Stimulated activated CD8-positive, alpha-beta memory T cell treated with anti-CD3 and anti-CD28 coated beads, Interleukin-2, amount 100 ng/mL, for 1 hour (primary cell): ENCODE measurements at places on chromosomes 7 and 10.
A peak's percentile ranks its signal among the peaks of the same experiment; 100 is the strongest.

GRCh38 chr10:128642502-128642901 lies 516.3 kb upstream of the MKI67 start:
- DNase-seq, result no peak

GRCh38 chr7:27164045-27164366 lies 1.3 kb downstream of the HOXA9 start:
- no peak for DNase-seq

GRCh38 chr10:26448706-26449435 lies 10.7 kb downstream of the APBB1IP start:
- peak; percentile 44 for DNase-seq

- DNase-seq, result no peak
Measured at GRCh38 chr10:20630092-20630643, 266.9 kb downstream of the NEBL start.

- no peak for DNase-seq
Measured at GRCh38 chr10:100370714-100371481, 23.9 kb downstream of the SCD start.

DNA sequence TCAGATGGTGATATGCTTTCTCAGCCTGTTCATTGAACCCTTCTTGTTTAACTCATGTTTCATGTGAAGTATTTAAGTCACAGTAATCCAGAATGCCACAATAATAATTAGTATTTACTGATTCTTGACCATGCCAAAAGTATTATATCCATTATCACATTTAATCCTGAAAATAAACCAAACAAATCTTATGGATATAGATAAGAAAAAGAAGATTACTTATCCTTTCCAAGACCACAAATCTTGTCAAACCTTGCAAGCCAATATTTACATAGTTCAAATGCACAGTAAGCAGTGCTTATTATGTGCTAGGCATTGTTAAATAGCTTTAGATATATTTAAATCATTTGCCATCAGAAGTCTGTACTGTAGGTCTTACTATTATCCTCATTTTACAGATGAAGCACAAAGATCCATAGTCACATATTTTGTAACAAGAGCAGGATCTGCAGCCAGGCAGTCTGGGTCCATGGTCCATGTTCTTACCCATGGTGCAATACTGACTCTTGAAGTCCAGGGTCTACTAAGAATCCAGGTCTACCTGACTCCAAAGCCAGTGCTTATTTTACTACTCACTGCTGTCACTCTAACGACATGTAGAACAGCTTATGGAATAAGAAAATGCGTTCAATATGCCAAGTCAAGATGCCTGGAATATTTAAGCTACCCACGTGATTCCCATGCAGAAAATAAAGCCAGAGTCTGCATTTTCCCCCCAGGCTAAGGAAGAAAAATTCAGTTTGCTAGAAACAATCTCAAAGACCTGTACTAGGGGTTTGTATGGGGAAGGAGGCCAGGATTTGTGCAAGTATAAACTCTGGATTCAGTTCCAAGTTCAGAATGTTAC lies 984.8 kb upstream of the LRRTM3 start:
- no peak for DNase-seq

DNA sequence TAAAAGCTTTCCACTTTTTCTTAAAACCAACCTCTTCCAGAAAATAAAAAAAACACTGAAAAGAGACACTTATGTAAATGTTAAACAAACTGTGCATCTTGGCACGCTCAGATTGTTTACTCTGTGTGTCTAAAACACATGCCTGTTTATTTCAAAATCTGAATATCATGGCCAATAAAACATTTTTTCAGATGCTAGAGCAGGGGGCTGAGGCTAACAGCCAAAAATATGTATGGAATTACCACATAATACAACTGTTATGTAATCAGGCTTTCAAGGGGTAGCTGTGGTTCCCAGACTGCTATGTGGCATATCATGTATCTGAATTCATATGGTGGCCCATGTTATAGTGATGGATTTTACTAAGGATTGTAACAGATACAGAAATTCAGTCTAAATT lies 130.4 kb downstream of the HIBADH start:
- no peak for DNase-seq

- no peak for DNase-seq
Measured at GRCh38 chr7:158945519-158945918, 89.2 kb downstream of the DYNC2I1 start.

GRCh38 chr10:92156874-92157773 lies 133.8 kb downstream of the CPEB3 start:
- no peak for DNase-seq

DNA sequence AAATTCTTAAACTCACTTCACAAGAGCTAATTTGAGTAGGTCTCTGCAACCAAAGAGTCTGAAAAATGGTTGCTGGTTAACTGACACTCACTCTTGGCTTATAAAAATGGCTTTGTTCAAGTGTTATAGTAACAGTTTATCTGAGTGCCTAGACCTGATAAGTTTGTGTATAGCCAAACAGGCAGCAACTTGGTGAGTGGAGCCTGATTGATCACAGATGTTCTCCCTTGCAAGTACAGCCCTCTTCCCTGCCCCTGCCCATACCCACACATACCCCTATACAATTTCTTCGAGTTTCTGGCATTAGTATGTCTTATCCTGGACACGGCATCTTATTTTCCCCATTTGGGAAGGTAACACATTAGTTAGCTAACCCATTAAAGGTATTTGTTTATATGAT lies 149.5 kb downstream of the SLC16A9 start:
- DNase-seq, result no peak

- DNase-seq, result no peak
Measured at GRCh38 chr10:20048161-20048560, 231.9 kb downstream of the PLXDC2 start.

GRCh38 chr10:77041636-77042258 lies 595.9 kb downstream of the KCNMA1 start:
- DNase-seq, result no peak

- no peak for DNase-seq
Measured at GRCh38 chr7:152654971-152655370, 21.0 kb downstream of the XRCC2 start.

DNA sequence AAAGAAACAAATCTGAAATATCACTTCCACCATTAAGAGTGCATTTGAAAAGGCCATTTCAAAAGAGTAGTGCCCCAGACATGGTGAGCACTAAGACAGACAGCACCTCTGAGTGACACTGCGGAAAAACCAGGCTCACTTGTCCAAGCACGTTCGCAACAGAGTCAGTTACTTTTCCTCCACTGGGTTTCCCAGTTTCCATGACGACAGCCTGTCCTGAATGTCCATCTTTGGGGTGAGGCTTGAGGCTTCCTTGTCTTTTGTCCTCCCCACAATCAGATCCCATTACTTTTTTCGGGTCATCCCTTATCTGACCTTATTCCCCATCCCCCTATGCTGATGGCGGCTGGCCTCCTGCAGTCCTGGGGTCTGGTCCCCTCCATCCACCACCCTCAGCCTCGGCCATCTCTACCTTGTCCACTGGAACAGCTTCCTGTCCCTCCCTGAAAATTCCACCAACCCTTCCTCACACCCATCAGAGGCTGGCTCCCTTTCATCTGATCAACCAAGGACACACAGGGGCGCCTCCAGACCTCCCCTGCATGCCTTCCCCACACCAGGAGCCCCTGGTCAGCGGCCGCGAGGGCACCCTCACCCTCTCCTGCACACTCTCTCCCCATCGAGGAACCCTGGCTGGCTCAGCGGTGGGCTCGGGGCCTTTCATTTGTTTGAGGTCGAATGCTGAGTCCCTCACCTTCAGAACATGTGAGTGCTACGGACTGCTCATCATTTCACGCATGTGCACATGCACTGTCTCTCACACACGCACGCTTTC lies 363.6 kb downstream of the DNAJB6 start:
- DNase-seq, result no peak

DNA sequence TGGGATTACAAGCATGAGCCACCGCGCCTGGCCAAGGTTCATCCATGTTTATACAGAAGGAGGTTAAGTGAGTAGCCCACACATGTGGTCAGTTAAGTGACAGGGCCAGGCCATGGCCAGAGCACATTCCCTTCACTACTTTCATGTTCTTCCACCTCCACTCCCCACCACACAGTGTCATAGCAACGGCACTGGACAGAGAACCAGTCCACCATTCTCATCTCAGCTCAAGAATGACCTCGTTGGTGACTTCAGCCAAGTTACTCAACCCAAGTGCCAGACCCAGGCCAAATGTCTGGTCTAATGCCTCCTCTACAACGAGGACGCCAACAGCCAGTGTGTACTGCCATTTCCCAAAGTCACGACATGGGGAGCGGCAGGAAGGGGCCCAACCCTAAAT lies 62.4 kb downstream of the INHBA start:
- no peak for DNase-seq

DNA sequence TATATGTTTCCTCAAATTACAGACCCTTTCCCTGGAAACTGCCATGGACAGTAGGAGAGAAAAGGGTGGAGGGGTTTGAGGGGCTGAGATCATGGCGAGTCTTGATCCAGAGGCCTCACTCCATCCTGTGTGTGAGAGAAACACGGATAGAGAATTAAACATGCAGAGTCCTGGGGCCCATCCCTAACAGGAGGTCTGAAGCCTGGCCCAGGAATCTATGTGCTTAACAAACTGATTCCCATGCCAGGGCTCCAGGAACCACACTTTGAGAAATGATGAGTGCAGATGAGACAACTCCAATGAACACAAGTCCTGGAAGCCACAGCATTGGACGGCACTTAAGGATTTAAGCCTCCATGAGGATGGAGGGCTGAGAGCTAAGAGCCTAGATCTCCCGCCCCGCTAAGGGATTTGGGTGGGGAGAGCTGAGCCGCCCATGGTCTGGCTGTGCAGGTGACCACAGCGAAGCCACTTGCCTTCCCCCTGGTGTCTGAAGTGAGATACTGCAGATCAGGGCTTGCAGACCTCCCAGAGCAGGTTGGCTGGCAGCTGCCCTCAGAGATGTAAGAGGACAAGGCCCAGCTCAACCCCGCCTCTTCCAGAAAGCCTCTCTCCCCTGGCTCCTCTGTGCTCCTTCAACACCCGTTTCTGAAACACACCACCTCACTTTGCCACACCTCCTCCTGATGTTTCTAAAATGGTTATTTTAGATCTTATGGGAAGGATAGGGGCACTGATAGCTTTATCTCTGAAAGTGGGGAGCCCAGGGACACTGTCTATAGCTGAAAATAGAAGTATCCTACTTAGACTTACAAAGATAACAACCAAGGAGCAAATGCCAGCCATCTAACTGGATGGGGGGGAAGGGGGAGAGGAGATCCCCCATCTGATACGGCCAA lies 24.8 kb upstream of the EIF5AL1 start:
- DNase-seq, result no peak

DNA sequence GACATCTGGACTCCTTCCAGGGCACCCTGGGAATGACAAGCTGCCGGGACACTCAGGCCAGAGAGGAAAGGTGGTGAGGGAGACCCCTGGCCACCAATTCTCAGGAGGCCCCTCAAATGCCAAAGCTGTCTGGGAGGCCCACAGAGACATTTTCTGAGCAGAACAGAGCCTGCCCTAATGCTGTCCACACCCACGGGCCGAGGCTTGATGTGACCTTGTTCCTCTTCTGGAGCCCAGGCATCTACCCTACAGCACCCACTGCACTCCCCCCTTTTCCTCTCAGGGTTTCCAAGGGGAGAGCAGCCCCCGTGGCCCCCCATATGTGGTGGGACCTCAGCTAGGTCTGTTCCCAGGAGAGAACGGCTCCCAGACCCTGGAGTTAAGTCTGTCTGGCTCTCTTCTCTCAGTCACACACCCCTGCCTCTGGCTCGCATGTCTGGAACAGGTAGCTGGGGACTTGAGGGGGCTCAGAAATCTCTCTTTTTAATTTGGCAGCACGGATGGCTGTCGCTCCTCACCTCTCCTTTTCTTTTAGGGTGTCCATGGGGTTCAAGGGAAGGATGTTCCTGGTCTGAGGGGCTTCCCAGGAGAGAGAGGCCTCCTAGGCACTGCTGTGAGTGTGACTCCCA lies 16.8 kb upstream of the VOPP1 start:
- DNase-seq, result no peak

DNA sequence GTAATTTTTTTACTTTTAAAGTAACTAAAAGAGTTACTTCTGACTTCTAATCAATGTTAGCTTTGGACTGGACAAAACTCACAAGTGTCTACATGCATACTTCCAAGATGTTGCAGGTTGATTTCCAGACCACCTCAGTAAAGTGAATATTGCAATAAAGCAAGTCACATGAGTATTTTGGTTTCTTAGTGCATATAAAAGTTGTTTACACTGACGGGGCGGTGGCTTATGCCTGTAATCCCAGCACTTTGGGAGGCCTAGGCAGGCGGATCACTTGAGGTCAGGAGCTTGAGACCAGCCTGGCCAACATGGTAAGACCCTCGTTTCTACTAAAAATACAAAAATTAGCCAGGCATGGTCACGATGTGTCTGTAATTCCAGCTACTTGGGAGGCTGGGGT lies 40.8 kb downstream of the PANK1 start:
- no peak for DNase-seq

- no peak for DNase-seq
Measured at GRCh38 chr7:83427884-83428283, 221.1 kb downstream of the SEMA3E start.

- no peak for DNase-seq
Measured at GRCh38 chr10:116737627-116738327, 4.6 kb downstream of the HSPA12A start.

- DNase-seq, result no peak
Measured at GRCh38 chr7:140607441-140607989, 33.1 kb downstream of the DENND2A start.

- DNase-seq, result no peak
Measured at GRCh38 chr7:95092324-95092723, 184.9 kb downstream of the PPP1R9A start.

GRCh38 chr7:44383566-44383965 lies 58.2 kb upstream of the CAMK2B start:
- no peak for DNase-seq

- no peak for DNase-seq
Measured at GRCh38 chr10:17751781-17752445, at the start of gene TMEM236. TMEM236 (plus strand) TSS chr10:17752201; CDS start chr10:17752296, 95 bp downstream.

DNA sequence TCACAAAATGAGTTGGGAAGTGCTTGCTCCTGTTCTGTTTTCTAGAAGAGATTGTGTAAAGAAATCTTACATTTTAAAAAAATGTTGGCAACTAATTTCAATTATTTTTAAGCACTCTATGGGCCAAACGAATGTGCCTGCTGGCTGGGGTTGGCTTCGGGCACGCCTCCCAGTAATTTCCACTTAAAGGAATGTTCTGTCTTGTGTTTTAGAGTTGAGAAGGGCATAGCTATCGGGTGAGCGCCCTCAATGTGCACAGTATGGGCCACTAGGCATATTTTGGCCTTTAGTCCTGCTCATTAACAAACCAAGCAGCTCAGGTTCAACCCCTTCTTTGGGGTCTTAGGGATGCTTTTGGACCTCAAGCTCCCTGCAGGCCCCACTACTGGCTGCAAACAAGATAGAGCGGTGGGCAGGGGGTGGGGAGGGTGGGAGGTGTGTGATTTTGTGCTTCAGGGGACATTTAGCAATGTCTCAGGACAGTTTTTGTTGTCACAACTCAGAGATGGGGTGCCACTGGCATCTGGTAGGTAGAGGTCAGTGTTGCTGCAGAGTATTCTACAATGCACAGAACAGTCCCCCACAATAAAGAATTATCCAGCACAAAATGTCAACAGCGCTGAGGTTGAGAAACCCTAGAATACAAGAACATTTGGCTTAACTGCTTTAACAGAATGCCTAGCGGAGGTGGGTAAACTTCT lies 40.7 kb downstream of the TACC2 start:
- DNase-seq, result no peak

GRCh38 chr10:46050941-46051623 lies 5.0 kb upstream of the MSMB start:
- no peak for DNase-seq

- DNase-seq, result no peak
Measured at GRCh38 chr10:22625516-22626290, 88.7 kb downstream of the PIP4K2A start.

- no peak for DNase-seq
Measured at GRCh38 chr10:42958142-42958868, 118.6 kb upstream of the RET start.

GRCh38 chr7:71349682-71350481 lies 217.9 kb downstream of the GALNT17 start:
- DNase-seq, result no peak
